ENCODE measurements at places on chromosomes 11 and 22. TPM values are rescaled to one million over a fixed set of nuclear protein-coding genes. Genes with fewer than 3 reads are reported as not detected.

DNA sequence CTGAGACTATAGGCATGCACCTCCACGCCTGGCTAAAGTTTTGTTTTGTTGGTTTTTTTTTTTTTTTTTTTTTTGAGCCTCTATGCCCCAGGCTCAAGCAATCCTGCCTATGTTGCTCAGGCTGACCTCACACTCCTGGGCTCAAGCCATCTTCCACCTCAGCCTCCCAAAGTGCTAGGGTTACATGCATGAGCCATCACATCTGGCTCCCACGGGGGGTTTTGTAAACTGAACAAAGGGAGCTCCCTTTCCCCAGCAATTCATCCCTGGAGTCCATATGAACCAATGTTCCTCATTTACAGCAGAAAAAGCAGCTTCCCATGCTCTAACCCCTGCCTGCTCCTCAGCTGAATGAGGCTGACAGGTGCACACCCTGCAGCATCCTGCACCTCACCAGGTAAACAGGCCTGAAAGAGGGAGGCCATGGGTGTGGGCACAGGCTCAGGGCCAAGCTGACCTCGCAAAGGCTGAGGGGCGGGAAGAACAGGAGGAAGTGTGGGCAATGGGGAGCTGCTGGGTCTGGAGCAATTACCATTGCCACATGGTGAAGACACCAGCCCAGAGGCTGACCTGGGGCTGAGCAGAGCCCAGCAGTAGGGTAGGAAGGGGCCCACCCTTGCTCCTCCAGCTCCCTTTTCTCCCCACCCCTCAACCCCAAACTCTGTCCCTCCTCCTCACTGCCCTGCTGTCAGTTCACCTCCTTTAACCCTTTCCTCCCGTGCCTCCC, 58.2 kb downstream of the RBX1 start:
- no peaks in the 10 kb centered on the region for H3K27me3 ChIP-seq
- H3K36me3 ChIP-seq = no peaks in the 10 kb centered on the region
- H3K4me3 ChIP-seq = no peak overlapping the region
- H3K4me1 ChIP-seq = no peaks in the 10 kb centered on the region
- no peak overlapping the region for H3K27ac ChIP-seq

DNA sequence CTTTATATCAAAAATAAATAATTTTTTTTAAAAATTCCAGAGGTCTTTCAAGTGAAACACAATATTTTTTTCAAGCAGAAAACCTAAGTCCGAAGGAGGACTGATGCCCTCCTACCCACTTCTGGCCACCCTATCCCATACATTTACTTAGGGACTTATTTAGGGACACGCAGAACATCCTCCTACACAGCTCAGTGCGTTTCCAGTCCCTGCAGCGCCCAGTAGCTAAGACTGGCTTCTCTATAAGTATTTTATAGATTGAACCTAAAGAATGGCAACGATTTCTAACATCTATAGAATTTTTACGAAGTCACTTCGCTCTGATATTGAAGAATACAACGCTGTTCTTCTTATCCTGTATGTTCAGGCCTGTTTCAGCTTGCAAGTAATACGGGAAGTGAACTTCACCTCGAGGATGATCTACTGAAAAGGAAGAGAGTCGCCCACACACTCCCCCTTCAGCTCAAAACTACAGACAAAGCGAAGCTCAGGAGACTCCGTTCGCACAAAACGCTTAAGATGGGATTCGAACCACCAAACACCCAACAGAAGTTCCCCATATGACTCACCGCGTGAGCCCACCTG, 328 bp downstream of the CHEK2 start:
- no peaks in the 10 kb centered on the region for H3K27me3 ChIP-seq
- H3K4me3 ChIP-seq = peak overlapping the region; percentile 44
- DNase-seq = no peak
- no peaks in the 10 kb centered on the region for H3K36me3 ChIP-seq
- H3K27ac ChIP-seq = peak overlapping the region; percentile 77
- H3K4me1 ChIP-seq = 0 out of 2 replicates have a peak, but pooled peaks cover 5% of the 10 kb centered on the region

Gene KRTAP5-2
- total RNA-seq = not detected

DNA sequence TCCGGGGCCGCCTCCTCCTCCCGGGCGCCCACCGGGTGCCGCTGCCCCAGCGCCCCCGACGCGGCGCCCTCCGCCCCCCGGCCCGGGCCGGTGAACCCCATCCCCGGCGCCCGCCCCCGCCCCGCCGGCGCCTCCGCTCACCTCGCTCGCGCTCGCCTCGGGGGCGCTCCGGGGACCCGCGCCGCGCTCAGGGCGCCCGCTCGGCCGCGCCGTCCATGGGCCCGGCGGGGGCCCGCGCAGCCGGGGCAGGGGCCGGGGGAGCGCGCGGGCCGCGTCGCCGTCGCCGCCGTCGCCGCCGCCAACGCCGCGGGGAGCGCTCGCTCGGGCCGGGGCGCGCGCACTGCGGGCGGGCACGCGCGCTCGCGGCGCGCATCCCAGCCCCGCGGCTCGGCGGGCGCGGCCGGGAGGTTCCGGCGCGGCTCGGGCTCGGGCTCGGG, 293 bp downstream of the DUSP8 start:
- no peak overlapping the region for H3K27ac ChIP-seq
- peaks cover 14% of the 10 kb centered on the region for H3K4me1 ChIP-seq
- H3K4me3 ChIP-seq = peak overlapping the region; percentile 29
- no peaks in the 10 kb centered on the region for H3K36me3 ChIP-seq
- DNase-seq = no peak

GRCh38 chr11:93840981-93841380, 9.4 kb downstream of the VSTM5 start:
- peaks cover 5% of the 10 kb centered on the region for H3K4me1 ChIP-seq
- no peaks in the 10 kb centered on the region for H3K36me3 ChIP-seq
- H3K27ac ChIP-seq = no peak overlapping the region
- H3K4me3 ChIP-seq = no peak overlapping the region
- no peaks in the 10 kb centered on the region for H3K27me3 ChIP-seq
- DNase-seq = no peak

- H3K27ac ChIP-seq = no peak overlapping the region
- H3K36me3 ChIP-seq = no peaks in the 10 kb centered on the region
- no peak overlapping the region for H3K4me3 ChIP-seq
- no peaks in the 10 kb centered on the region for H3K4me1 ChIP-seq
Observed at GRCh38 chr11:21635394-21636145, 557.3 kb upstream of the ANO5 start.

DNA sequence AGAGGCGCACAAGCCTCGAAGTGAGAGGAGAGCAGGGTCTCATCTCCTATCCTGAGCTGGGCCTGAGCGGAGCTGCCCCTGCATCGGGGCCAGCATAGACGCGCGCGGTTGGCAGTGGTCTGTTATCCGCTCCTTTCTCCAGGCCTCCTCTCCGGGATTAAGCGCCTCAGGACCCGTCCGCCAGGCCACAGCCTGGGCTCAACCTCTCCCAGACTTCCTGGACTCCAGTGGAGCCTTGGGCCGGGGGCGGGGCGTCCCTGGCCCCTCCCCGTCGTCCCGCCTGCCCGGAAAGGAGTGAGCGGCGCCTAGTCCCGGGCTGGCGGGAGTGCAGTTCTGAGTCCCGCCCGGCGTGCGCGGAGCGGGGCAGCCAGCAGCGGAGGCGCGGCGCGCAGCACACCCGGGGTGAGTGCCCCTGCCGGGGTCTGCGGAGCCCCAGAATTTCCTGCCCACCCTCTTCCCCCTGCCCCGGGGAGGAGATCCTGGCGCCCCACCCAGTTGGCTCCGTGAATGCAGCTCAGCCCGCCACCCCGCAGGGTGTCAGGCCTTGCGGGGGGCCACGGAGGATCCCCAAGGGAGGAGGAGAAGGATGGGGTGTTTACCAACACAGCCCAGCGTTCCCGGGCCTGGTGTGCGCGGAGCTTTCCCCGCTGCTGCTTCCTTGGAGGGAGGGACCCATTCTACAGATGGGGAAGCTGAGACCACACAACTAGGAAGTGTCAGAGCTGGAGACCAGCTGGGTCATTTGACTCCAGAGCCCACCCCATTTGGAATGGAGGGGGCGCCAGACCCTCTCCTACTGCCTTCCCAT, at the start of gene TCIRG1:
Gene TCIRG1, plus strand, starts transcription at position 308 of the 808 bp plus-strand sequence. CDS start 2,247 bp downstream, outside the sequence.
- peaks cover 39% of the 10 kb centered on the region for H3K4me1 ChIP-seq
- peak; percentile 39 for DNase-seq
- peaks cover 2% of the 10 kb centered on the region for H3K36me3 ChIP-seq
- H3K27me3 ChIP-seq = no peaks in the 10 kb centered on the region
- peak within 1 kb of the TSS; percentile 72 for H3K27ac ChIP-seq

Gene MFNG
- 3.6 TPM for total RNA-seq

DNA sequence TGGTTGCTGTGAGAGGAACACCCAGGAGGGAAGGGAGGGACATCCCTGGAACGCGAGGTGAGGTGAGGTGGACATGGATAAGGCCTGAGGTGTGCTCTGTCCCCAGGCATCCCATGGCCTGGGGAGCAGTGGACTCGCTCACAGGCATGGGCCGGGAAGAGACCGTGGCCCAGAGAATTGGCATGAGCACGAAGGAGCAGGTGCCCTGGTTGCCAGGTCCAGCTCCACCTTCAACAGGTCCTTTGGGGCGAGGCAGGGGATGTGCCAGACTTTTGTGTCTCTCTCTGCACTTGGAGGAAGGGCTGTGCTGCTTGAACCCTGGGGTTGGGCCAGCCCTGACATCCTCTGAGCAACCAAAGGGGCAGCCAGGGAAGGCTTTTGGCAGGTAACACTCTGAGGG, 21.5 kb downstream of the MUC6 start:
- H3K36me3 ChIP-seq = no peaks in the 10 kb centered on the region
- no peaks in the 10 kb centered on the region for H3K4me1 ChIP-seq
- no peak overlapping the region for H3K4me3 ChIP-seq
- H3K27me3 ChIP-seq = no peaks in the 10 kb centered on the region
- peak overlapping the region; percentile 4 for H3K27ac ChIP-seq

DNA sequence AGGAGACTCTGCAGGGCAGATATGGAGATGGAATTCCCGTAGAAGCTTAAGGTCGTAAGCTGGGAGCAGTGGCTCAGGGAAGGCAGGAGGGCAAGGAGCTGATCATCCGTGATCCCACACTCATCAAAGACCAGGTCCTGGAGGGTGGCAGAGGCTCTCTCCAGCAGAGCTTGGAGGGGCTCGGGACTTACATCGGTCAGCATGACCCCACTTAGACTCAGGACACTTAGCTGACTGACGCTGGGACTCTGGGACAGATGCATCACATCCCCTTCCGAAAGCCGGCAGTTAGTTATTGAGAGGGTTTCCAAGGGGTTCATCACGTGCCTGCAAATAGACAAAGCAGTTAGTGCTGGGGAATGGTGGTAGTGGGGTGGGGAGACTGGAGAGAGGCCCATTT, 10.7 kb downstream of the PRAME start:
- H3K27ac ChIP-seq = no peak overlapping the region
- no peaks in the 10 kb centered on the region for H3K36me3 ChIP-seq
- DNase-seq = no peak
- H3K27me3 ChIP-seq = no peaks in the 10 kb centered on the region
- H3K4me3 ChIP-seq = no peak overlapping the region
- H3K4me1 ChIP-seq = no peaks in the 10 kb centered on the region

Gene HTR3B
- not detected for total RNA-seq

GRCh38 chr11:60482361-60482760, 10.2 kb upstream of the MS4A12 start:
- no peak overlapping the region for H3K27ac ChIP-seq
- no peaks in the 10 kb centered on the region for H3K4me1 ChIP-seq
- no peak overlapping the region for H3K4me3 ChIP-seq
- no peak for DNase-seq
- H3K27me3 ChIP-seq = no peaks in the 10 kb centered on the region
- no peaks in the 10 kb centered on the region for H3K36me3 ChIP-seq

DNA sequence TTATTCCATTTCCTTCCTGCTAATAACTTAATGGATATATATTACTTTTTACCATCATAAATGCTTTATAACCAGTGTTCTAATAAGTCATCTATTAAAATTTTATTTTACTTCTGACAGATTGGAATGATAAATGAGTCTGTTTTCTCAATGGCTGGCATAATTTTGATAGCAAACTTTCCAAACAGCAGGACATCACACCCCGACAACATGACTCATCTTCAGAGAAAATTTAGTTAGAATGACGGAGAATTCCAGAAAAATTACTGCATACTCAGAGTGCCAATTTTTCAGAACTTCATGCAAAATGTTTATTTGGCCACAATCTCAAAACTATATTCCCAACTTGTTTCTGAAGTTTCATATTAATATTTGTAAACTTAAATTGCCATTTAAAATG, 174.4 kb downstream of the SWAP70 start:
- peaks cover 2% of the 10 kb centered on the region for H3K4me1 ChIP-seq
- H3K4me3 ChIP-seq = no peak overlapping the region
- no peak for DNase-seq
- no peak overlapping the region for H3K27ac ChIP-seq
- H3K36me3 ChIP-seq = no peaks in the 10 kb centered on the region

DNA sequence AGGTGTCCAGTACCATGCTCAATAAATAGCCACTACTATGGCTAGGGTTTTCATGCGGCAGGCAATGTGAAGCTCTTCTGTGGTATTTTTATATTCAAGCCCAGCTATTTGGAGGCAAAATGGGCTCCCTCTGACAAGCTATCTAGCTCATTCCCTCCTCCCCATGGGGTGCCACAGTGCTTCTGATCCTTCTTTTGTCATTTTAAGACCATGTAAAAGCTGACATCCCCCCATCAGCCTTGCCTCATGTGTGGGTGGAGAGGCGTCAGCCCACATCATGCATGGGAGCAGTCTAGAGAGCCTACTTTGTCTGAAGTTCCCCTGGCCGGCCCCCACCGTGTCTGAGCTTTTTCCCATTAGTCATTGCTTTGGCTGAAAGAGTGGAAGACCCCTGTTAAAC, 59.8 kb downstream of the NAV2 start:
- H3K36me3 ChIP-seq = no peaks in the 10 kb centered on the region
- peaks cover 18% of the 10 kb centered on the region for H3K4me1 ChIP-seq

Gene HEPACAM
- 0.11 TPM for total RNA-seq

DNA sequence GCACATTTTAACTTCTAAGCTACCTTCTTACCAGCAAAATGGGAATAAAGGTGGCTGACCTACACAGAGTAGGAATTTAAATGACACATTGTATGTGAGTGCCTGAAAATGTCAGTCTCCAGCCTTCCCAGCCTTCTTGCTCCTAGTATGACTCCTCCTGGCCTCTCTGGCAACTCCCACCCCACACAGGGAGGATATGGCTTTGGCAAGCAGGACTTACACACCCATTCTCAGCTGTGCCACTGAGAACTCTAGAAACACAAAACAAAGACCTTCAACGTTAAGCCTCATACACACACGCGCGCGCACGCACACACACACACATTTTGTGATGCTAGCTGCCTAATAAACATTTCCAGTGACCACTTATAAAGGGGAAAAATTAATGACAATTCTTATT, 65.8 kb downstream of the PACSIN2 start:
- H3K4me3 ChIP-seq = no peak overlapping the region
- no peaks in the 10 kb centered on the region for H3K36me3 ChIP-seq
- peak overlapping the region; percentile 71 for H3K27ac ChIP-seq
- H3K4me1 ChIP-seq = peaks cover 59% of the 10 kb centered on the region
- H3K27me3 ChIP-seq = no peaks in the 10 kb centered on the region

Gene GAL
- 94.4 TPM for total RNA-seq
